ENCODE measurements at places on chromosomes 6 and 20. TPM values are rescaled to one million over a fixed set of nuclear protein-coding genes. Genes with fewer than 3 reads are reported as not detected.

The SLC22A7 gene
- total RNA-seq: not detected

The ALDH8A1 gene
- 0.10 TPM for total RNA-seq

The GHRH gene
- total RNA-seq: not detected

The HLA-DRB1 gene
- not detected for total RNA-seq

DNA sequence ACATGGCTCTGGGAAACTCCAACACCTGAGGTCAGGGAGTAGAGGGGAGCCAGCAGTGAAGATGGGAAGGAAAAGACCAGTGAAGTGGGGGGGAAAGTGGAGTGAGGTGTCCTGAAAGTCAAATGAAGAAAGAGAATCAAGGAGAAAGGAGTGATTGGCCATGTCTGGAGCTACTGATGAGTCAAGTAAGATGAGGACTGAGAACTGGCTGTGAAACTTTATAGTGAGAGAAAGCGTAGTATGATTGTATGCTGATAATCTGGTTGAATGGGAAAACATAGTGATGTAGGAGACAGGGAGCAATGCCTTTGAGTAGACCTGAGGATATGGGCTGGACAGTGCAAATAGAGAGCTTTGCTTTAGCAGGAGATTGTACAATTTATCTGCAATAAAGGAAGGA is 183.6 kb upstream of the GMDS start:
- DNase-seq: no peak

DNA sequence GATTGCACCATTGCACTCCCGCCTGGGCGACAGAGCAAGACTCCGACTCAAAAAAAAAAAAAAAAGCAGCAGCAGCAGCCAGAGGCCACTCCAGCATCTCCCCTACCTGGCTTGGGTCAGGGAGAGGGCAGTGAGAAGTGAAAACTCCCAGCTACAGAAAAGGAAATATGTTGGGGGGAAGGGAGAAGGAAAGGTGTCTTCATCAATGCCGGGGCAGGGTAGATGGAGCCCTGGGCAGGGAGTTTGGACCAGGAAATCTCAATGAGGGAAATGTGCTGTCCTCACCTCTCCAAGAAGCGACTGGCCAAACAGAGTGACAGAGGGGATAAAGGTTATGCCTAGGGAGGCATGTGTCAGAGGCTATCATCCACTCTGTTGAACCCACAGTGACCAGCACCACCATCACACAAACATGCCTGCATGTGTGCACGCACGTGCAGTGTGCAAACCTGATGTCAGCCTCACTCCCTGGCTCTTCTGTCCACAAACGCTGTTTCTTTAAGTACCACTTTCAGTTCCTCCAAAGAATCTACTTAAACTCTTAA is 887 bp upstream of the AIF1 start:
- DNase-seq: no peak

DNA sequence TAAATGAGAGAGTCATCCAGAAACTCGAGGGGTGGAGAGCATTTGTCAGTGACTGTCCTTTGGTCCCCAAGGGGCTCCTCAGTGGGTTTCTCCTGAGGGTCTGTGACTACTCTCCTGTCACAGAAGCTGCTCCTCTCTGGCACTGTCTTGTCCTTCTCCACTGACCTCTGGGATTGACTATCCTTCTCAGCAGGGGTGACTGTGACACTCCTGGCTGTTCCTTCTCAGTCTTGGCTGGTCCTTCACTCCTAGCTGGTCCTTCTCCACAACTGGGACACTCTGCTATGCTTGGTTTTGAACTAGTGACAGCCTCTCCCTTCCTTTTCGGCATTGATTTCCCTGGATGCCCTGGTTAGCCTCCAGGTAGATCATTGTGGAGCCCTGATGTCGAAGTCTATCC is 33.5 kb downstream of the DYNLT1 start:
- no peak for DNase-seq

- DNase-seq: no peak
These were observed 29.6 kb upstream of the ASIP start for GRCh38 chr20:34211591-34211990.

- DNase-seq: no peak
These were observed 21.7 kb downstream of the SEC63 start for GRCh38 chr6:107936162-107936909.

DNA sequence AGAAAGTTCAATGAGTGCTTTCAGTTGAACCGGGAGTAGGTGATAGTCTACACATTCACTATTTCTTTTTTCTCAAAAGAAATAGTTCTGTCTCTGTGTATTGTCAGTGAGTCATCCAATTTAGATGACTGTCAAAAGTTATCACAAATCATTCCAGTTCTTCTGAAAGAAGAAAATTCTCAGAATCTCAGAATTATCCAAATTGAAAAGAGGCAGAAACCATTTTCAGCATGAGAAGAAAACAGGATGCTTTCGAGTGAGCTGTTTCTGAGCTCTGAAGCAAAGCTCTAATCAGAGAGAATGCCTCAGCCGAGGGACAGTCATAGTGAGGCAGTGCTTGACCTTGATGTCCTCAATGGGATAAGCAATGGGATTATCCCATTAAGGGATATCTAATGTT is 97.9 kb downstream of the HUS1B start:
- no peak for DNase-seq

- no peak for DNase-seq
These were observed 85.4 kb downstream of the PPP1R14C start for GRCh38 chr6:150228072-150228733.

DNA sequence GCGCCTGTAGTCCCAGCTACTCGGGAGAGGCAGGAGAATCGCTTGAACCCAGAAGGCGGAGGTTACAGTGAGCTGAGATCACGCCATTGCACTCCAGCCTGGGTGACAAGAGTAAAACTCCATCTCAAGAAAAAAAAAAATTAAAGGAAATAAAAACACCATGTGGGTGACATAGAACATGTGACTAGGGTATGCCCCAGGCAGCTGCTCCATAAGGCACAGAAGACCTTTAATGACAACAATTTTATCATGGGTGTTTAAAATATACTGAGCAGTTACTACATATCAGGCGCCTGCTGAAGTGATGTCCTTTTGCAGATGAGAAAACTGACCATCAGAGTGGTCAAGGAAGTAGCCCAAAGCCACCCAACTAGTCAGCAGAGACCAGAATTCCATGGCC is 8.0 kb downstream of the PEDS1 start:
- DNase-seq: no peak

DNA sequence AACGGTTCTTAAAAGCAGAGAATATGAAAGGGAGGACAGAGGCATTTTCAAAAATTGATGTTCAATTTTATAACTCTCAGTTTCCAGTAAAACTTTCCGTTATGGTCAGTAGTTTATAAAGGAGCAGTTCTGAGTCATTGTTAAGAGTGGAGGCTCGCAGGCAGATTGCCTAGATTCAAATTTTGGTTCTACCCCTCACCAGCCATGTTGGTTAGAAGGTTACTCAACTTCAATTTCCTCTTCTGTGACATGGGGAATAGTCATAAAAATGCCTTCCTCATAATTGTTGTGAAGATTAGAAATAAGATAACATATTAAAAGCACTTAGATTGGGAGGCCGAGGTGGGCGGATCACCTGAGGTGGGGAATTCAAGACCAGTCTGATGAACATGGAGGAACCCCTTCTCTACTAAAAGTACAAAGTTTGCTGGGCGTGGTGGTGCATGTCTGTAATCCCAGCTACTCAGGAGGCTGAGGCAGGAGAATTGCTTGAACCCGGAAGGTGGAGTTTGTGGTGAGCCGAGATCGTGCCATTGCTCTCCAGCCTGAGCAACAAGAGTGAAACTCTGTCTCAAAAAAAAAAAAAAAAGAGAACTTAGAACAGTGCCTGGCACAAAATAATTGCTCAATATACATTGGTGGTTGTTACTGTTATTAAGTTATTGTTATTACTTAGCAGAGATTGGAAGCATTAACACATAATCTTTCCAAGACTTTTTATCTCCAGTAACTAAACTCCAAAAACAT is 348.9 kb downstream of the NRN1 start:
- DNase-seq: peak; percentile 30

DNA sequence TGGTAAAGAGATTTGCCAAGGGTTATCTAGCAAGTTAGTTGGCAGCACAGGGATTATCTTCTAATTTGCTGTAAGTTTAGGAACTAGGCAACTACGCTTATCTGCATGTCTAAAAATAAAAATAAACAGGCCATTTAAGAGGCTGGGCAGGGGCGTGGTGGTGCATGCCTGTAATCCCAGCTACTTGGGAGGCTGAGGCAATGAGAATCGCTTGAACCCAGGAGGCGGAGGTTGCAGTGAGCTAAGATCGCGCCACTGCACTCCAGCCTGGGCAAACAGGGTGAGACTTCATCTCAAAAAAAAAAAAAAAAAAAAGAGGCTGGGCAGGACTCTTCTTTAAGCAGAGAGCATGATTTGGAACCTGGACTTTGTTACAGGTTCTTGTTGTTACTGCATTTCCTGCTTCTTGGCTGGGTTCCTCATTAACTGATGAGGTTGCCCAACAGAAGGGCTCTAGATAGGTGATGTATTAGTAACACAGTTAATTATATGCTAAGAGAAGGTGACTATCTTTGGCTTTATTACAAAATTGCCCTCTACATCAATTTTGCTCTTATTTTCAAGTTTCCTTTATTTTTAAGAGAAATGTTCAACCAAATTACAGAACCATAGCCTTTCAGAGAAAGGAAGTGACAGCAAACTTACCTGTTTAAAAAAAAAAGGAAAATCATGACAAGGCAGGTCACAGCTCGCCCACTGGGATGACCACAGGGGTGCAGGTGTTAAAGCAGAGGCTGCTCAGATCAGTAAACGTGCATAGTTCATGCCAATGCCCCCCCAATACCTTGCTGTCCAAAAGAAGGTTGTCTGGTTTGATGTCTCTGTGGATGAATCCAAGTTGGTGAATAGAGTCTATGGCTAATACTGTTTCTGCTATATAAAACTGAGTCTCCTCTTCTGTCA is 32.5 kb downstream of the STK38 start:
- no peak for DNase-seq

DNA sequence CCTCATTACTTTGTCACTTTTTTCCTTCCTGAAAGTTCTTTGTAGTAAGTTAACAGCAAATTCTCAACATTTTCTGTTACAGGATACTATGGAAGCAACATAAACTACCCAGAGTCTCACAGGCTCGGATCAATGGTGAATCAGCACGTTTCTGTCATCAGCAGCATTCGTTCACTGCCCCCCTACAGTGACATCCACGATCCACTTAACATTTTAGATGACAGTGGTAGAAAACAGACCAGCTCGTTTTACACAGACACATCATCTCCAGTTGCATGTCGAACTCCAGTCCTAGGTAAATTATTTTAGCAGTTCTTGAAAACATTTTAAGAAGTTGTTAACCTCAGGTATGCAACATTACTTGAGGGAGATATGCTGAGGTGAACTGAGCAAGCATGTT is 51.6 kb downstream of the RFX6 start:
- no peak for DNase-seq

DNA sequence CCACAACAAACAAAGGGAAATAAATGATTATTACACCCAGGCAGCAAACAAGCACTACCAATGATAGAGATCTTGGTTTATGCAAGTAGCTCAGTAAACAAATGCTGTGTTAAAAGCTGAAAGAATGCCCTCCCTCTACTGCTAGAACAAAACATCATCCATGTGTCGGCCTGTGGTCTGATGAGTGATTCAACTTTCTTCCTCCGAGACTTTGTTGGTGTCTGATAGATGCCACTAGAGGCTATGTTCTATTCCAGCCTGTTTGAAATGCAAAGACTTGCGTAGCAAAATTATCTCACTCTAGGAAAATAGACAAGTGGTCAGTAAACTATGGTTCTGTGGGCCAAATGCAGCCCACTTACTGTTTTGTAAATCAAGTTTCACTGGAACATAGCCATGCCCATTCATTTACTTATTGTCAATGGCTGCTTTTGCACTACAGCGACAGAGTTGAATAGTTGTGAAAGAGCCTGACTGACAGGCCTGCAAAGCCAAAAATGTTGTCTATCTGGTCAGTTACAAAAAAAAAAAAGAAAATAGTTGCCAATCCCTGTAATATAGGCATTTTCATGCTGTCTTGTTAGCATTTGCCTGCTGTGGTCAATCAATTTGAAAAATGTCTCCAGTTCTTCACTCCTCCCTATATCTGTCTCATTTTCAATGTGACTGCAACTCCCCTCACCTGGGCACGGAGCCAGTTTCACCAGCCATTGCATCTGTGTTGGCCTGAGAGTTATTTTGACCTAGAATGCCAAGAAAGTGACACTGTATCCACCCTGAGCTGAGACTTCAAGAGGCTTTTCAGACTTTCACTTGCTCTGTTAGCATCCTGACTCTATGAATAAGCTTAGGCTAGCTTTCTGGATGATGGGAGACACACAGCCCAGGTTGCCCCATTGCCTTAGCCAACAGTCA is 544.6 kb upstream of the BTBD3 start:
- no peak for DNase-seq

DNA sequence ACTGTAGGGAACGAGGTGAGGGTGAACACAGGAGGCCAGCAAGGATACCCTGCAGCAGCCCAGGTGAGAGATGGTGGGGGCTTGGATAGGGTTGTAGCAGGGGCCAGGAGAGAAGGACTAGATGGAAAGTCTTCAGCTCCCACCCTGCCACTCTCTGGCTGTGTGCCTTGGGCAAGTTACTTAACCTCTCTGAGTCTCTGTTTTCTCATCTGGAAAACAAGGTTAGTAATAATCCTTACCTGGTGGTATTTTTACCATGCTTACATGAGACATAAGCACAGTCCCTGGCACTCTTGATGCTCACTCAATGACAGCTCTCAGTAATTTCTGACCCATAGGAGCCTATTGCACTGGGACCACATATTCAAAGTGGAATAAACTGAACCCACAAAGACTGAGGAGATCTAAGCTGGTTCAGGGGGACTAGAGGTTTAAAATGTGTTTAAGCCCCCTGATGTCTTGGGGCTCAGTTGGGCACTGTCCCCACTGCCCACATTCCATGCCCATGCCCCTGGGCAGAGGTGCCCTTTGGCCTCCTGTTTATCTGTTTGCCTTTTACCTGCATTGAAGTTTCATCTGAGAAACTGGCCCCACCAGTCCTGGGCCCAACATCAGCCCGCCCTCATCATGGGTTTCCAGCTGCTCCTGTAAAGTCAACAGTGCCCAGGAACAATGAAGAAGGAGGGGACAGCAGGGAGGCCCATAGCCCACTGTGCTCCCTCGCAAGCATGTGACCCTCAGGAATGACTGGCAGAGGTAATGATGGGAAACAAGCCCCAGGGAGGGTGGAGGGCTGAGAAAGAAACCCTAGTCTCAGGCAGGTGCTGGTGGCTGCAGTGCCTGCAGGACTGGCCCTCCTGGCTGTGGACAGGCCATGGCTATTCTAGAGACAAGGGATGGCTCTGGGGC is 104.0 kb downstream of the VEGFA start:
- no peak for DNase-seq

DNA sequence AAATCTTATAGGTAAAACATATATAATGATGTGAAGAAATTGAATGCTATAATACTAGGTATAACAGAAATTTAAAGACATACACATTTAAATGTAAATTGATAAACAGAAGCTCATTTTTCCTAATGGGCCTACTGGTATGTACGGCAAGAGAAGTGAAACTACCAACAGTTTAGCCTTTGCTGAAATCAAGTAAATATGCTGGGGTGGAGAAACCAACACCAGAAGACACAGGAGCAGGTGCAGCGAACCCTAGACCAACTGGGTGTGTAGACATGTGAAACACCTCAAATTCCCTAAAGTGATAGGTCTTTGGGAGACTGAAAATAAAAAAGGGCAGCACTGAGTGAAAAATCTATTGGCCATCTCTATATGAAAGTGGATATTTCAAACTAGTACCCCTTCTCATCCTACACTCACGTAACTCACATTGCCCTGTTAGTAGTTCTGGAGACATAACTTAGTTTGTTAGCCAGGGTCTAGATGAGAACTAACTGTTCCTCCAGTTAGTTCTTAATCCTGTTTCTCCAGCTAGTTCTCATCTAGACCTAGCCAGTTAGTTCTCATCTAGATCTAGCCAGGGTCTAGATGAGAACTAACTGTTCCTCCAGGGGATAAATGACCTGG is 53.1 kb downstream of the SLC35D3 start:
- no peak for DNase-seq

GRCh38 chr6:138162111-138162954 is 594 bp downstream of the ARFGEF3 start:
- DNase-seq: peak; percentile 33

Measured in MG63 (cell line).